ENCODE measurements at places on chromosomes 2 and 18.
A peak's percentile ranks its signal among the peaks of the same experiment; 100 is the strongest.

DNA sequence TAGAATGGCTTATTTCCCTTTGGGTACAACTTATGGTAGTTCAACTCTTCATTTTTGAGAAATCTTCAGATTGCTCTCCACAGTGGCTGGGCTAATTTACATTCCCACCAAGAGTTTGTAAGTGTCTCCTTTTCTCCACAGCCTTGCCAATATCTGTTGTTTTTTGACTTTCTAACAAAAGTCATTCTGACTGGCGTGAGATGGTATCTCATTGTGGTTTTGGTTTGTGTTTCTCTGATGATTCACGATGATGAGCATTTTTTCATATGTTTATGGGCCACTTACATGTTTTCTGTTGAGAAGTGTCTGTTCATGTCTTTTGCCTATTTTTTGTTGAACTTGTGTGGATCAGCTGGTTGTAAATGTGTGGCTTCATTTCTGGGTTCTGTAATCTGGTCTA, 871.0 kb downstream of the EPHA4 start:
- no peaks in the 10 kb centered on the region for H3K36me3 ChIP-seq
- H3K4me1 ChIP-seq: no peaks in the 10 kb centered on the region
- no peak for DNase-seq
- H3K27me3 ChIP-seq: no peaks in the 10 kb centered on the region

GRCh38 chr2:42809819-42810120, 17.4 kb upstream of the HAAO start:
- no peaks in the 10 kb centered on the region for H3K4me1 ChIP-seq
- peak overlapping the region; percentile 78 for H3K4me3 ChIP-seq
- peak overlapping the region; percentile 99 for H3K27ac ChIP-seq
- H3K27me3 ChIP-seq: no peaks in the 10 kb centered on the region
- peak; percentile 80 for DNase-seq

GRCh38 chr2:229586012-229586411, 128.3 kb downstream of the DNER start:
- H3K27ac ChIP-seq: no peak overlapping the region
- no peak for DNase-seq
- no peak overlapping the region for H3K4me3 ChIP-seq
- H3K27me3 ChIP-seq: no peaks in the 10 kb centered on the region
- no peaks in the 10 kb centered on the region for H3K36me3 ChIP-seq

- H3K27me3 ChIP-seq: no peaks in the 10 kb centered on the region
- H3K4me1 ChIP-seq: no peaks in the 10 kb centered on the region
- DNase-seq: no peak
- no peaks in the 10 kb centered on the region for H3K36me3 ChIP-seq
- H3K27ac ChIP-seq: no peak overlapping the region
- no peak overlapping the region for H3K4me3 ChIP-seq
These were observed 32.4 kb downstream of the GULP1 start for GRCh38 chr2:188324067-188324466.

DNA sequence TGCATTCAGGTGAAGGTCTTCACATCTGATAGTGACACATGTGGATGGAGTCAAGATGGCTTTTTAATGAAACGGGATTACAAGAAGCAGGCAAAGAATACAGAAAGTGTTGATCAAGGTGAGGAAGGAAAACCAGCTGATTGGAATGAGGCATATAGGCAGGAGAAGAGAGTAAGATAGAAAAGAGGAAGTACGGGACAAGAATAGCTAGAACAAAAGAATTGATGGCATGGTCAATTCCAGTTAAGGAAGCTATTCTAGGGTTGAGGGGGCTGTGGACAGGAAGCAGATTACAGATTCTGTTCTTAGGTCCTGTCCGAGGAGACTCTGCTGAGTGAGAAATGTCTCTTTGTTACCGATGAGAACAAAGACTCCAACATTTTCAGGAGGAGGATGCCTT, 13.2 kb upstream of the NCK2 start:
- H3K27me3 ChIP-seq: no peaks in the 10 kb centered on the region
- H3K27ac ChIP-seq: no peak overlapping the region
- H3K4me1 ChIP-seq: no peaks in the 10 kb centered on the region
- DNase-seq: no peak

DNA sequence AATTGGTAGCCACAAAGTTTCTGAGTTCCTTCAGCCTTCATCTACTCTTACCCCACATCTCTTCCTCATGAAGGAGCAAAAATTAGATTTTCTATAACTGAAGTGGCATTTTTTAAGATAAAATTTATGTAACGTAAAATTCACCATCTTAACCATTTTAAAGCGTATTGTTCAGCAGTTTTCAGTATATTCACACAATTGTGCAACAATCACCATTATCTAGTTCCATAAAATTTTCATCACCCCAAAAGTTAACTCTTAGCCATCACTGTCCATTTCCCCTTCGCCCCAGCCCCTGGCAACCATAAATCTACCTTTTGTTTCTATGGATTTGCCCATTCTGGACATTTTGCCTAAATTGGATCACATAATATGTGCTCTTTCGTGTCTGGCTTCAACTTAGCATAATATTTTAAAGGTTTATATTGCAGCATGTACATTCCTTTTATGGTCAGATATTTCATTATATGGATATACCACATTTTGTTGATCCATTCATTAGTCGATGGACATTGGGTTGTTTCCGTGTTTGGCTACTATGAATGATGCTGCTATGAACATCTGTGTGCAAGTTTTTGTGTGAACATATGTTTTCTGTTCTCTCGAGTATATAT, 44.6 kb downstream of the ATIC start:
- no peak for DNase-seq
- no peaks in the 10 kb centered on the region for H3K27me3 ChIP-seq
- no peak overlapping the region for H3K27ac ChIP-seq
- H3K4me3 ChIP-seq: no peak overlapping the region
- no peaks in the 10 kb centered on the region for H3K4me1 ChIP-seq

DNA sequence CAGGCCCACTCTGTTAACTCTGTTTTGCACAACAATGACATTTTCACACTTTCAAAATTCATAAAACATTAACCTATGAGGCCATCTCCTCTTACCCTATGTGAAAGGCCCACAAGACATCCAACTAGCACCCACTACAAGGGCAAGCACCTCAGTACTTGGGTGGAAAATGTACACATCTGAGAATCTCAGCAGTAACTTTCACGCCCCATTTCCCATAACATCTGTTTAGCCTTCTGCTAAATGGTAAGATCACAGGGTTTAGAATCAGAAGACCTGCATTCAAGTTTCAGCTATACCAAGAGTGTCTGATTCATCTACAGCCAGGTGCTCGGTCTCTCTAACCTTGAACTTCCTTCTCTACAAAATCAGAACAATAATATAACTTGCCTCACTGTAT, 89.2 kb downstream of the SP100 start:
- H3K4me3 ChIP-seq: no peak overlapping the region
- H3K4me1 ChIP-seq: no peaks in the 10 kb centered on the region
- H3K36me3 ChIP-seq: no peaks in the 10 kb centered on the region
- H3K27me3 ChIP-seq: no peaks in the 10 kb centered on the region

DNA sequence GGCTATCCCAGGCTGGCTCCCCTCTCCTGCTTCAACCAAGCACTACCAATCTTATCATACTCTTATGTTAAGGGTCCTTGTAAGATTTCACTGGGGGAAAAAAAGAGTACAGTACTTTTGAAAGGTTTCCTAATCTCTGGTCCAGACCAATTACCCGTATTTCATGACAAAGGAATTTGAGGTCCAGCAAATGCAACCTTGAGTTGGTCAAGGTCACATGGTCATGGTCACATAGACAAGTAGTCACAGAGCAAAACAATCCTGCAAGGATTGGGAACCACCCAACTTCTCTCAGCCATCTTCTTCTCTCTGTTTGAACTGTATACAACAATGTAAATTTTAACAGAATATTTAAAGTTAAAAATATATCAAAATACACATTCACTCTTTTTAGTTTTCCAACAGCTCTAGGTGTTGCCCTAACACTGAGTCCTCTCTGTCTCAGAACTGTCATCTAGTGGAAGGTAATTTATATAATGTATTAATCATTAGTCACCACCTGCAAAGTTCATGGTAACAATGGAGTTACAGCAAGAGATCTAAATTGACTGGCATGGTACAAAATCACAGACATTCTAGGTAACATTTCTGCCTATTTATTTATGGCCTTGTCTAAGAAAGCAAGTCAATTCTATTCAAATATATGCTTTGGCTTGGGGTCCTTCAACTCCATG, 21.5 kb downstream of the DTNB start:
- no peak overlapping the region for H3K27ac ChIP-seq
- no peaks in the 10 kb centered on the region for H3K36me3 ChIP-seq

GRCh38 chr2:2636813-2637212, 305.7 kb upstream of the MYT1L start:
- H3K4me1 ChIP-seq: no peaks in the 10 kb centered on the region
- no peak overlapping the region for H3K27ac ChIP-seq
- H3K27me3 ChIP-seq: no peaks in the 10 kb centered on the region
- no peak for DNase-seq
- no peak overlapping the region for H3K4me3 ChIP-seq
- no peaks in the 10 kb centered on the region for H3K36me3 ChIP-seq

- H3K27me3 ChIP-seq: no peaks in the 10 kb centered on the region
- no peaks in the 10 kb centered on the region for H3K36me3 ChIP-seq
- no peak overlapping the region for H3K27ac ChIP-seq
These were observed 65.6 kb upstream of the STON1 start for GRCh38 chr2:48464264-48464795.

DNA sequence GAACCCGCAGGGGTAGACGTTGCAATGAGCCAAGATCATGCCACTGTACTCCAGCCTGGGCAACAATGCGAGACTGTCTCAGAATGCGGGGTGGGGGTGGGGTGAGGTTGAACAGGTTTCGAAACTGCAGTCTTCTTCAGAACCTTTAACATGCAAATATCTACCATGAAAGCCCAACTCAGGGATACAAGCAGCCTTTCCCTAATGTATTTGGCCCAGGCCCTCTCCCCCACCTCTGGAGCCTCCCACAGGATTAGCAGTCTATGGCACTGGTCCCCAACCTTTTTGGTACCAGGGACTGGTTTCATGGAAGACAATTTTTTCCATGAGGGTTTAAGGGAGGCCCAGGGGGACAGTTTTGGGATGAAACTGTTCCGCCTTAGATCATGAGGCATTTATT, 53.5 kb downstream of the CCBE1 start:
- H3K36me3 ChIP-seq: no peaks in the 10 kb centered on the region
- no peak overlapping the region for H3K27ac ChIP-seq
- H3K4me3 ChIP-seq: no peak overlapping the region
- H3K27me3 ChIP-seq: no peaks in the 10 kb centered on the region
- no peaks in the 10 kb centered on the region for H3K4me1 ChIP-seq

Measured in breast epithelium (tissue), 4 donors.